ENCODE measurements at places on chromosomes 7 and 10.

DNA sequence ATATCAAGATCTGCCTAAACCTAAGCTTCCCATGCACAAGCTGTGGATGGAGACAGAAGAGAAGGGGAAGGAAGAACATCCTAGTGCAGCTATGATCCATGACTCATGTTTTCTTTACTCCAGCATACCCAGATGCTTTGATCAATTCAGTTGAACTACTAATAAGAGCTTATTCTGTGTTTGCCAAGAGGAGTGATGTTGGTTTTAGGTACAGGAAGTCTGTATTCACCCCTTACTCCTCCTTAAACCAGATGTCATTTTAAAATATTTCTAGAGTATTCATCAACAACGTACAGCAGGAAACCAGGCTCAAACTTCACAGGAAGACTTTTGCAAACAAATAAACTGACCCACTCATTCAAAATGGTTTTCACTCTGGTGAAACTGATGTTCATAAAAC is 29.2 kb downstream of the PANK1 start:
- DNase-seq = no peak

- no peak for DNase-seq
These were observed 15.8 kb downstream of the TSPAN12 start for GRCh38 chr7:120842121-120842621.

- no peak for DNase-seq
These were observed 232.1 kb upstream of the GRB10 start for GRCh38 chr7:51014811-51015210.

- DNase-seq = no peak
These were observed 202.6 kb upstream of the CTBP2 start for GRCh38 chr10:125362950-125363349.

GRCh38 chr7:1918881-1919525 is 248.9 kb downstream of the ELFN1 start:
- no peak for DNase-seq

GRCh38 chr7:55526770-55527169 is 45.5 kb downstream of the VOPP1 start:
- DNase-seq = no peak

DNA sequence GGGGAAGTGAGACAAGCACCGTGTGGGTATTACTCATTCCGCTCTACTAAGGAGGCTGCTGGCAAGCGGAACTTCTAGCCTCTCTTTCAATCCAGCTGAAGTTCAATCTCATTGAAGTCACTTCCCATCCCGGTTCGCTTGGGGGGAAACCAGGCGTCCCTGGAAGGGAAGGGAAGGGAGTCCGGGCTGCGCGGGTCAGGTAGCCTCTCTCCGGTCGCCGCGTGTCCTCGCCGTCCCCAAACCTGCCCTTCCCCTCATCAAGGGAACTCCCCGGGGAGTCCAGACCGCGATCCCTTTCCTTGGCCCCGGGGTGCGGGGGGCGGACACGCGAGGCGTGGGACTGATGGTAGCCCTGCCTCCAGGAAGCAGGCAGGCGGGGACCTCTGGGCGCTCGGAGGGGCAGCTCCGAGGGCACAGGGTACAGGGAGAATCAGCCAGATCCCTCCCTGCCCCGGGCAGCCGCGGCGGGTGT is 598 bp upstream of the ZEB1 start:
- peak; percentile 37 for DNase-seq

DNA sequence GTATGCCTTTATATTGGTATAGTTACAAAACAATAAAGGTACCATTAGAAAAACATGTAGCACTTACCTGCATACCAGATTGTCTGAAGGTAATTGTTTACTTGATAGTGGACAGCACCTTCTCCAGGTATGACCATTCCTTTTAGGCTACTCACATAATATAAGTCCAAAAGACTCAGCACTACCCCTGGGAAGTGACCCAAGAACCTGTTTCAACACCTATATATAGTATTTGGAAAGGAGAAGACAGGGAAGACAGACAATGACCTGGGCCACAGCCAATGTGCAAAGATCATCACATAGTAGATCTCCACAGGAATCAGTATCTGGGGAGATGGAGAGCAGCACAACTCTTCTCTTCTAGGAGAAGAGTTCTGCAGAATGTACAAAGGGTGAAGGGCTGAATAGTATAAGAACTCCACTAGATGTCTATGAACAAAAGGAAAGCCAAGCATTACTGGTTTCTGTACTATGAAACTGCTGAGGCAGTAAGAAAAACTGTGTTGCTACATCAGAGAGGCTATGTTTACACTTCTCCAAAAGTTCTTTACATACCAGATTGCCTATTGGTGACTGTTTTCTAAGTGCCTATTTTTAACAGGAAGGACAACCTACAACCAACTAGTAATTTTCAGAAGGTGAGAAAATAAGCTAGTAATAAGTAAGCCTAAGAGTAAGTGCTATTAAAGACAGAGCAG is 159.2 kb downstream of the BTAF1 start:
- DNase-seq = no peak

GRCh38 chr10:47262606-47263533 is 37.1 kb upstream of the GDF10 start:
- DNase-seq = no peak

- DNase-seq = no peak
These were observed 391.5 kb upstream of the MGMT start for GRCh38 chr10:129075508-129075907.

GRCh38 chr10:112955582-112956421 is 5.8 kb downstream of the TCF7L2 start:
- no peak for DNase-seq

DNA sequence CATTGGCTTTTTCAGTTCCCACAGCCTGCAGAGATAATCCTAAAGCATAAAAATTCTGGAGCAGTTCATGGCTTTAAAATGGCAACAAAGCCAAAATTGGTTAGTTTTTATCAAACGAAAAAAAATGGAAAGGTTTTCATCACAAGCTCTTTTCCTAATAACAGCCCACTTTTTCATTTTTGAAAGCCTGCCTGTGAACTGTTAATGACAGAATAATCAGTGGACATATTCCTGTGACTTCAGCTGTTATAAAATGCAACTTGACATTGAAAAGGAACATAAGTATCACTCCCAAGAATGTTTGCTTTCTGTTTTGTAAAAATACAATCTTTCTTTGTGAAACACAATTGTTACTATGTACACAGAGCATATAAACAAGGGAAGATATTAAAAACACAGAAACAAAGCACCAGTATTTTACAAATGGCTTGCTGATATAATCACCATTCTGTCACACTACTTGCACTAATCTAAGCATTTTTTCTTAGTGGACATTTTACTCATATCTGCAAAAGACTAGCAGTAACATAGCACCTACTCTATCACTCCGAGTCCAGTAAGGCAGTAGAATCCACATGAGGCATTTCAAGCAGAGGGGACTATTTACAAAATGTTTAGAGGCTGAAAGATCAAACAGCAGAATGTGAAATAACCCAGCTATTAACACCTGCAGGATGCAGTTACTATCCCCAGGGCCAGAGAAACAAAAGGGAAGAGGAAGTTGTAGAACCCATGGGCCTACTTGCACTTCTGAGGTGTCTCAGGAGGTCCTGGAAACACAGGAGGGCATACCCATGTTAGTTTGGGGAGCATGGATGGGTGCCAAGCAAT is 26.4 kb downstream of the MACC1 start:
- no peak for DNase-seq

- DNase-seq = peak; percentile 32
These were observed 12.1 kb downstream of the GIMAP6 start for GRCh38 chr7:150620061-150620460.

GRCh38 chr10:70774810-70775678 is 10.1 kb downstream of the TBATA start:
- DNase-seq = no peak

Data from activated T-cell treated with anti-CD3 and anti-CD28 coated beads for 4 hours (primary cell).